Body of pancreas (tissue), 4 donors: ENCODE measurements at places on chromosomes 6 and 20. TPM values are rescaled to one million over a fixed set of nuclear protein-coding genes. Genes with fewer than 3 reads are reported as not detected.

DNA sequence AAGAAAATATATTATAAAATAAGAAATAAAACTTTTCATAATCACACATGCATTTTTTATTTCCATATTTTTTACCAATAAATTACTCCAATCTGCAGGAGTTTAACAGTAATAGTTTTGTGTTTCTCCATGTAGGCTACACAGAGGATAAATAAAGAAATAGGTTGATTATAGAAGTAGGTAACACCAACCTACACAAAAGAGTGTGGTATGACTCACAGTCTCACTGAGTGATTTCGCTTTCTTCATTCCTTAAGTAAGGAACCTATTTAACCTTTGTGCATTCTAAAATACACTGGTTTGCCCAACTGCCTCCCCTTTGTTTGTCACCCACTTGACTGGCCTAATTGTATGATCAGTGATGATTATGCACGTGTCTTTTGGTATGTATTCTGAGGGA is 244.2 kb upstream of the RIMS1 start:
- DNase-seq = no peak
- no peaks in the 10 kb centered on the region for H3K4me1 ChIP-seq
- no peaks in the 10 kb centered on the region for H3K27me3 ChIP-seq
- no peak overlapping the region for H3K27ac ChIP-seq
- H3K4me3 ChIP-seq = no peak overlapping the region

Gene PSMA7
- 176 TPM for total RNA-seq

Gene HDGFL1
- not detected for total RNA-seq

Gene MAFB
- total RNA-seq = 21.1 TPM

- H3K4me3 ChIP-seq = no peak overlapping the region
- no peaks in the 10 kb centered on the region for H3K36me3 ChIP-seq
- peaks cover 4% of the 10 kb centered on the region for H3K4me1 ChIP-seq
- no peak overlapping the region for H3K27ac ChIP-seq
These were observed 19.6 kb downstream of the ZBTB46 start for GRCh38 chr20:63811491-63811875.

Gene PLEKHG1
- 4.2 TPM for total RNA-seq

DNA sequence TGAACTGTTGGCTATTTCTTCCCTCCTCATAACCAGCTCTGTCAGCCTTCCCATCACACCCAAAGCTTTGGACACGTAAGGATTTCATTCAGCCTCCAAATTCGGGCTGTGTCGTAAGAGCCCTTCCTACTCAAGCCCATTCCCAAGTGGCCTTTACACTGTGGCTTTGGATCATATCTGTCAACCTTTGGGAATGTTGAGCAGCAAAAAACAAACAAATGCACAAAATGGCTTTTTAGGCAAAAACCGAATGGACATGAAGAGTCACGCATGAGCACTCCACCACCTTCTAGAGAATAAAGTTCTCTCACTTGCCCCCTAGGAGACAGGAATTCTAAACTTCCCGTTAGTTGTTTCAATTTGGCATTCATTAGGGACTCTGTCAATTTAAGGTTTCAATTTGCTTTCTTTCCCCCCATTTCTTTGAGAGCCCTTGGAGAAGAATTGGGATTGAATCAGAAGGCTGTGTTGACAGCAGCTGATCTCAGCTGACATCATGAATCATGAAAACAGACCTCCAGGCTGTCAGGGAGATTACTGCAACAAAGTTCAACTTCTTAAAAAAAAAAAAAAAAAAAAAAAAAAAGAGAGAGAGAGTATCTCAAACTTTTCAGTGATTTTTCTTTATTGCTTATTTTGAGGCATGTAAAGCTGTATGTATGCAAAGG is 110.3 kb downstream of the BCAS1 start:
- no peaks in the 10 kb centered on the region for H3K36me3 ChIP-seq
- H3K27me3 ChIP-seq = no peaks in the 10 kb centered on the region
- H3K27ac ChIP-seq = no peak overlapping the region
